Karpas-422 (cell line): ENCODE measurements at places on chromosomes 11 and 22.

GRCh38 chr11:93718057-93718563 is 23.2 kb downstream of the TAF1D start:
- DNase-seq: peak; percentile 93

DNA sequence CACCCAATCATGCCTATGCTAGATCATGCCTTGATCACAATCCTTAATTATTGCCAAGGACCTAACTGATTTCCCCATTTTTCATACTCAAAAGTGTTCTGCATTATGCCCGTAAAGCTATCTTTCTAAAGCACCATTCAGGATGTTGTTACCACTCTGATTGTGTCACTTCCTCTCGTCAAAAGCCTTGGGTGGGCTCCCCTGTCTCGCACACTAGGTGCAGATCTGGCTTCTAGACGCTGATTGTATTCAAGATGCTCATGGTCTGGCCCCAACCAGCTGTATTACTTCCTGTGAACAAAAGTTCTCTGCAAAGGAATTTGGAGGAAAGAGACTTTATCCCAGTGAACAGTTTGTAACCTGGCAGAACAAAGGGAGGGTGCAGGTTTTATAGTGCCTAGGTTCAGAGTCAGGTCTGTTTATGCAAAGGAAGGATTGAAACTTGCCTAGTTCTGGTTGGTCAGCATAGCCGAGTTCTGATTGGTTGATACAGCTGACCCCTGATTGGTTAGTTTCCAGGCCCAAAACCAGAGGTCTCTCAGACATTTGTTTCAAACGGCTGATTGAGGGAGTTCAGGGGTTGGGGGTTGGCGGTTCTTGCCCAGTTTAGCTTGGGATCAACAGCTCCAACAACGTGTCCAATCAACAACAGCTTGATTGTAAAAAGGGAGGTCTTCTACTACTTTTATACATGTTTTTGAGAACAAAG is 25.4 kb downstream of the ATG13 start:
- DNase-seq: no peak

- no peak for DNase-seq
Measured at GRCh38 chr22:44821741-44822475, 69.5 kb downstream of the ARHGAP8 start.

DNA sequence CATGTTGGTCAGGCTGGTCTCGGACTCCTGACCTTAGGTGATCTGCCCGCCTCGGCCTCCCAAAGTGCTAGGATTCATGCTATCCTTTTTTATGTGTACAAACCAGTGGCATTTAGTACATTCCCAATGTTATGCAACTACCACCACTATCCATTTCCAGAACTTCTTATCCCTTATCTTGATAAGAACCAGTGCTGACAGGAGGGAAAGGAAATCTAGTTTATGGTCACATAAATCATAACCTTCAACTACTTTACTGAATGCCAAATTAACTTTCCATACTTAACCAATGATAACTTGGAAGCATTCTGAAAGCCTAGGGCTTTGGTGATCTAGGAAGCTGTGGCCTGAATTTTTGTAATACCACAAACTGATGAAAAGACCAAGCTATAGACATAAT is 170.4 kb downstream of the SWAP70 start:
- no peak for DNase-seq

- no peak for DNase-seq
Measured at GRCh38 chr11:108551651-108552462, 41.7 kb downstream of the EXPH5 start.

- no peak for DNase-seq
Measured at GRCh38 chr11:31437742-31438435, 68.2 kb downstream of the DNAJC24 start.

DNA sequence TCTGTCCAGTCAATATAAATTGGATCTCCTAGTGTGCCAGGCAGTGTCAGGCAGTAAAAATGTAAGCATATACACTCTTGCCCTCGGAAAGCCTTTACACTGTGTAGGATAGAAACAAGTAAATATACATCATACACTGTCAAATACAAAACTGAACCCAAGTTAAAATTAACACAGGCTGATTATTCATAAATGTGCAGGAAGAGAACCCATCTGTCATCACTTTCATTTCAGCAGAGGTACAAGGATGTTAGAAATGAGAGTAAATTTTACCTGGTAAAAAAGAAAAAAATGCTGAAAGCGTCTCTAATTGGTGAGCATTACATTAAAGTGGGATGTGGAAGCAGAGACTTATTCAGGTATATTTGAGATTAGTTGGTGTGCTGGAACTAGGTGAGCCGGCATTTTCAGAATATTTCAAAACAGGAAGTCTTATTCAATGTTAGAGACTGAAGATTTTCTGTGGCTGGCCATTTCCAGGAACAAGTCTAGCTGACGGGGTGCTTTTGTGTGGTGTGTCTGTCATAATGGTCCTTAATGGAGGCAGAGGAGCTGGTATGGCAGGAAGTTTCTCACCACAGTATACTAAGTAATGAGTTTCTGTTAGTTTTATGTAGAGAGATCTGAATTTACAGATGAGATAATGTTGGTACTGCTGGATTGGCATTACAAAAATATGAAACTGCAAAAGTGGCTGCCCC is 192.6 kb downstream of the CASP12 start:
- peak; percentile 77 for DNase-seq

- DNase-seq: no peak
Measured at GRCh38 chr22:35305525-35306070, 5.9 kb downstream of the TOM1 start.

DNA sequence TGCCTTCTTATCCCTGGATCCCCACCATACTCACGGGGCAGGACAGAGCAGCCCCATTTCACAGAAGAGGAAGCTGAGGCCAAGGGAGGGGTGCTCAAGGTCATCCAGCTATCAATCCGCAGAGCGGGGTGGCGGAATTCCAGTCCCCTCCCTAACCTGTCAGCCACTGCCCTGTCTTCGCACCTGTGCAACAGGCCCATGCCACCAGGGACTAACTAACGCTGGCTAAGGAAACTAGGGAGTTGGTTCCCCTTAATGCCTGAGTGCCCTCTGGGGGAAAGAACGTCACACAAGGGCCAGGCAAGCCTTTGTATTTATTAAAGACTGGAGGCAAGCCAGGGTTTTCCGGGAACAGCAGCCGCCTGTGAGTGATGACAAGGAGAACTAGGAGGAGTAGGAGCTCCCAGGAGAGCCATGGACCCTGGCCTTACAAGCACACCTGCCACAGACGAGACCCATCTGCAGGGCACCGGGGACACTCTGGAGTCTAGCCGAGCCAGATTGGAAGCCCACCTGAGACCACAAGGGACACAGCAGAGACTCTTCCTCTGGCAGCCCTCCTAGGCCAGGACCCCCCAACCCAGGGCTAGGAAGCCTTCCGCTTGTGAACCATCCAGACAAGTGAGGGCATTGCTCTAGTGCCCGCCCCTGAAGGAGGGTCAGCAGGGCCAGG is 64.4 kb downstream of the MYH9 start:
- no peak for DNase-seq

- no peak for DNase-seq
Measured at GRCh38 chr11:85391141-85391540, 236.0 kb downstream of the DLG2 start.

DNA sequence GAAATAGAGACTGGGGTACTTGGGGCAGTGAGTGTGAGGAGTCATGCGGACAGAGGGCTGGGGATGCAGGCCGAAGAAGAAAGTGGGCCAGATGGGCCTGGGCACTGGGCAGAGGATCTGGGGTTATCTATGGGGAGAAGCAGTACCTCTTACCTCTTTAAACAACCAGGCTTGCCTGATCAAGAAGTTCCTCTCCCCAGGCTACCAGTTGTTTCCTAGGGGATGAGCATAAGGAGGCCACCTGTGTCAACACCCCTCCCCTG is 98.4 kb upstream of the PITPNB start:
- DNase-seq: no peak

DNA sequence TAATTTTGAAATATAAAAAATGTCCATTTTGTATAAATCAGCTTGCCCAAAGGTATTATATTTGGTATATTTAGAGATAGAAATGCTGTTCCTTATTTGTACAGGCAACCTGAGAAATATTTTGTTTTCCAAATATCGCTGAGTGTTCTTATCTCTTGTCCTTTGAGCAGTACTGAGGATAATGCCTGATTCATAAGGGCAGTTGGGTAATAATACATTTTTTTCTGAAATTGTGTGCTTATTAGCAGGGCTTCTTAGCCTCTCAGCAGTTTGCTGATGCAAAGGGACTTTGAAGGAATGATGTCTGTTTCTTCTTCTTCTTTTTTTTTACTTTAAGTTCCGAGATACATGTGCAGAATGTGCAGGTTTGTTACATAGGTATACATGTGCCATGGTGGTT is 69.1 kb downstream of the LDLRAD3 start:
- no peak for DNase-seq

GRCh38 chr11:95378789-95379188 is 147.8 kb upstream of the SESN3 start:
- no peak for DNase-seq

GRCh38 chr11:103928802-103929161 is 107.7 kb upstream of the DDI1 start:
- DNase-seq: peak; percentile 85

DNA sequence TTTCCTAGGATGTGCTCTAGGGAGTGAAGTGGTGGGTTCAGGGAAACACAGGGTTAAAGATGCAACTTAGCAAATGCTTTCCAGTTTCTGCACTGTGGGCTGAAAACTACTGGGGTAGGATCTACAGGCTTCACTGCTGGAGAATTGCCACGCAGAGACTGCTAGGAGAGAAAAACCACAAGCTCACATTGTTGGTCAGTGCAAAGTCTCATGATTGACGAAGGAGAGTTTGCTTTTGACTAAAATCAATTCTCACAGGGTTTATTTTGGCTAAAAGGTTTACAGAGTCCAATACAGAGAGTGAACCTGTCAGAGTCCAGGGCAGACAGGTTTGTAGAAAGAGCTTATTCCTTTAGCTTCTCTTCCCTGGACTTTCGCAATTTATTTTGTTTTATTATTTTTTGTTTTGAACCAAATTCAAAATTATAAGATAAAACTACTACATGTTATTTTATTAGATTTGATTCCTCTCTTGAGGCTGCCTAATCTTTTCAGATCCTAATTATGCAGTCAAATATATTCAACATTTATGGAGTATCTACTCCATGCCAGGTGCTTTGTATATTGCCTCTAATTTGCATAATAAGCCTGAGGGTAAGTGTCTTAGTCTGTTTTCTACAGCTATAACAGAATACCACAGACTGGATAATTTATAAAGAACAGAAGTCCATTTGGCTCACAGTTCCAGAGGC is 64.7 kb downstream of the MTNR1B start:
- DNase-seq: no peak

- DNase-seq: peak; percentile 58
Measured at GRCh38 chr11:119366690-119367620, 14.5 kb downstream of the USP2 start.

DNA sequence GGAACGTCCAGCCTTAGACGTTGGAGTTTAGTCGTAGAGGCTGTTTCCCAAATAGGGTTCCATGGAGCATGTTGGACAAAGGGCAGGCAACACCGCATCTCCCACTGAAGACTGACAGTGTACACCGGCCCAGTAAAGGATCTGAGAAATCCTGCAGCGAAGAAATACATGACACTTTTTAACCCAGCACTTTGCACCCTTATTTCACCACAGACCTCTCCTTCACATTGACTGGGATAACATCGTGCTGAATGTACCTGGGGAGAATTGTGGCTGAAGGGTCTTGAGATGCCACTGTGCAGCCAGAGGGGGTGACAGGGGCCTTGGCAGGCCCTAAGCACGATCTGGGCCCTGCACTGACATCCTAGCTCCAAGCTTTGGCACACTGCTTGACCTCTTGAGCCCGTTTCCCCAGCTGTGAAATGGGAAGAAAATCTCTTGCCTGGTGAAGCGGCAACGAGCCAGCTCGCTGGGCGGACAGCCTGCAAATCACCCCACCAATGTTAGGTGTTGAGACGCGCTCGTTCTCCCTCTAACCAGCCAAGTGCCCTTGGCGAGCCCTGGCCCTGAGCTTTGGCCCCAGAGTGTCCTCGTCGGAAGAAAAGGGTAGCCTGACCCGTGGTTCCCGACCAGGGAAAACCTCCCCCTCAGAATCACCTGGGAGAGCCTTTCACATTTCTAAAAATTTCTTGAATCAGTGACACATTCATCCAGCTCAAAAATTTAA is 13.4 kb downstream of the CD5 start:
- no peak for DNase-seq

DNA sequence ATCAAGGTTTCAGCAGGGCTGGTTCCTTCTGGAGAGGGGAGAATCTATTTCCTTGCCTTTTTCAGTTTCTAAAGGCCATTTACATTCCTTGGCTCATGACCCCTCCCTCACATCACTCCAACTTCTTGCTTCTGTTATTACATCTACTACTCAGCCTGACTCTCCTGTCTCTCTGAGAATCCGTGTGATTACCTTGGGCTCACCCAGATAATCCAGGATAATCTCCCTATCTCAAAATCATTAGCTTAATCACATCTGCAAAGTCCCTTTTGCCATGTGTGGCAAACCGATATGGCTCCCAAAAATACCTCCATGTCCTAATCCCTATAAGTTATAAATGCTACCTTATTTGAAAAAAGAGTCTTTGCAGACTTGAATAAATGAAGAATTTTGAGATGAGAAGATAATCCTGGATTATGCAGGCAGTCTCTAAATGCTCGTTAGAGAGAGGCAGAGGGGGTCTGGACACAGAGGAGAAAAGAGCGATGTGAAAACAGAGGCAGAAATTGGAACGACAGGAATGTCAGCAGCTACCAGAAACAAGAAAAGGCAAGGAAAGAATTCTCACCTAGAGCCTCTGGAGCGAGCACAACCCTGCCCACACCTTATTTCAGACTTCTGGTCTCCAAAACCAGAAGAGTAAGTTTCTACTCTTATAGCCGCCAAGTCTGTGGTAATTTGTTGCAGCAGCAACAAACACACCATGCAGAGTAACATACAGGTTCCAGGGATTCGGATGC is 23.6 kb upstream of the ARHGAP32 start:
- DNase-seq: no peak

DNA sequence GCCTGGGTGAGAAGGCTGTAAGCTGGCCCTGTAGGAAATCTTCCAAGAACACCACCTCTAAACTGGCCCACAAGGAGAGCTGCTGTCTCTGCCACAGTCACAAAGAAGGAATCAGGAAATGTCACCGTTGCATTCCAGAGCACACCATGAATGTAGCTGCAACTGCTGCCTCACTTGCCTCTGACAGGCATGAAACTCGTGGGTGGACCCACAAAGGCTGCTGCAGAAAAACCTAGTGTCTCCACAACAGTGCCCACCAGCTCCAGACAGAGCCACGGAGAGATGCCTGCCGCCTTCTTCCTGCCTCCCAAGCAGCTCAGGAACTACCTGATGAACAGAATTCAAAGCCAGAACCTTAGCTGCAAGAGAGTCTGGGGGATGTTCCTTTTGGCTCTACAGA is 10.5 kb downstream of the DNAJB13 start:
- DNase-seq: no peak

DNA sequence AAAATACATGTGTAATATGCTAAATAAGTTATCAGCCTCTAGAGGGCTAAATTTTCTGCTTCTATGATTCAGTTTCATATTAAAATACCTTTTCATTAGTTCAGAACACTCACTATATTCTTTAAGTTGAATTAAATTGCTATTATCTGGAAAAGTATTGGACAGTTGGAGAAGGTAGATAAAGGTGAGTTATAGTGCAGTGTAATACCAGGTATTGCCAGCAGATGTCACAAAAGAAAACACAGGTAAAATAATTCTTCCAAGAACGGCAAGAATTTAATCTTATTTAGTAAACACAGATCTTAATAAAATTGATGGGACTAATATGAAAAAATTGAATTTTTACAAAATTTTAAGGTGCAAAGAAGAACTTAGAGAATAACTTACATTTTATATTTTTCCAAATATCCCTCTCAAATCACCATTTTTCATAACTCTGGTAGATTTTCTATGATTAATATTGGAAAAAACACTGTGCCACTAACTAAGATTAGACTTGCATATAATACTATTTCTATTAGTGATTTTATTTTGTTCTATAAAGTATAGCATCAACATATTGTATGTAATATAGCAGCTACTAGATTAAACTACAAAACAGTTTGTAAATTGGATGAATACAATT is 1.7 kb upstream of the LRRC4C start:
- DNase-seq: peak; percentile 54
